ENCODE measurements at places on chromosomes 12 and 14.

GRCh38 chr12:114776731-114777442 is 92.9 kb upstream of the TBX3 start:
- no peak overlapping the region for H3K27ac ChIP-seq
- H3K36me3 ChIP-seq = no peaks in the 10 kb centered on the region
- no peak for DNase-seq
- no peaks in the 10 kb centered on the region for H3K4me1 ChIP-seq

DNA sequence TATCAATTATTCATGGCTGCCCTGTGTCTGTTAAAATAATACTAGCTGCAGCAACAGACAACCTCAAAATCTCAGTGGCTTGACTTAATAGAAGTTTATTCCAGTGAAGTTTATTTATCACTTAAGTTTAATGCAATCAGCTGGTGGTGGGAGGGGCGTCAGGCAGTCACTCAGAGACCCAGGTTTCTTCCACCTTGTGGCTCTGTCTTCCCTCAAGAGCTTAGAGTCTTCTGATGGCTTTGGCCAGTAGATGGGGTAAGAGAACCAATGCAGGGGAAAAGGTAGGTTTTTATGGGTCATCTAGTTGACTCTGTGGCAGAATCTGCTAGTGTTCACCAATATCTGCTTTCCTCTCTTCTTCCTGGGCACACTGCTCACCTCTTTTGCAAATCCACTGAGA is 668.9 kb downstream of the AACS start:
- no peaks in the 10 kb centered on the region for H3K27me3 ChIP-seq
- H3K27ac ChIP-seq = no peak overlapping the region
- H3K36me3 ChIP-seq = no peaks in the 10 kb centered on the region
- no peaks in the 10 kb centered on the region for H3K4me1 ChIP-seq

DNA sequence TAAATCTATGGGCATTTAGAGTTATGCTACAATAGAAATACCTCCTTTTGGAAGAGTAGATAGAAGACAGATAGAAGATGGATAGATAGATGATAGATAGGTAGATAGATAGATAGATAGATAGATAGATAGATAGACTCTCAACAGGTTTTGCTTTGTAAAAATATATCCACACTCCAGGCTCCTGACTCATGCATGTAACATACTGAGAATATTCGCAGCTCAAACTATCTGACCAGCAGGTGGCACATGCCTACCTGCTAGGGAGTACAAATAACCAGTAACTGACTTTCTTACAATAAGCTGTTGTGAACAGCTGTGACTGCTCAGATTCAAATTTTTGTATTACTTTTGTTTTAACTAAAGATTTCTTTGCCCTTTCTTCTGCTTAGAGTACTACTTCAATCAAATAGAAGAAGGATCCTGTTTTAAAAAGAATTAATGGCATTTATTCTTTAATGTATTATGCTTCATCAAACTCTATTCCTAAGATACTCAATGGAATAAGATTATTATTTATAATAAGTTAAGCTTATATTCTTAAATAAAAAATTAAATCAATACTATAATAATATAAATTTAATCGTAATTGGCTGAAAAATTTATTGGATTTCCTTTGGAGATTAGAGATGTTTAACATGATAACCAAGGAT is 15.8 kb upstream of the CPNE8 start:
- no peaks in the 10 kb centered on the region for H3K4me1 ChIP-seq
- peak; percentile 72 for DNase-seq
- no peak overlapping the region for H3K27ac ChIP-seq

- H3K36me3 ChIP-seq = no peaks in the 10 kb centered on the region
- H3K27me3 ChIP-seq = no peaks in the 10 kb centered on the region
- H3K4me3 ChIP-seq = no peak overlapping the region
- no peaks in the 10 kb centered on the region for H3K4me1 ChIP-seq
These were observed 286.8 kb downstream of the LRIG3 start for GRCh38 chr12:58633479-58633878.

DNA sequence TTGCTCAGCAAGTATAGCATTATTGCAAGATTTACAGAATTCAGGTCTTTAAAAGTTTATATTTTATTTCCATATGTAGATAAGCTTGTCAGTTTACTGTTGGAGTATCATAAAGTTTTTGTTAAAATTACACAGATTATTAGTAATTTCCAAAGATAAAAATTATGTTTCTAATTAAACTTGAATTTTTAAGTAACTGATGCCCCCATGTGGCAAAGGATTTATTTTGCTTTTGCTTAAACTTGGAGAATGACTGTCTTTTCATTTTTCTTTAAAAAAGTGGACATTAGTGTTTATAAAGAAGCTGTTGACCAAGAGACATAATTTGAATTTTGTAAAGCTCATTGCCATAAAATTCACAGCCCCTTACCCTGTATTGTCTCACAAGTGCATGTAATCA is 45.8 kb downstream of the ETNK1 start:
- no peak overlapping the region for H3K27ac ChIP-seq
- H3K4me1 ChIP-seq = no peaks in the 10 kb centered on the region
- no peak for DNase-seq
- peaks cover 8% of the 10 kb centered on the region for H3K36me3 ChIP-seq
- no peaks in the 10 kb centered on the region for H3K27me3 ChIP-seq
- no peak overlapping the region for H3K4me3 ChIP-seq

DNA sequence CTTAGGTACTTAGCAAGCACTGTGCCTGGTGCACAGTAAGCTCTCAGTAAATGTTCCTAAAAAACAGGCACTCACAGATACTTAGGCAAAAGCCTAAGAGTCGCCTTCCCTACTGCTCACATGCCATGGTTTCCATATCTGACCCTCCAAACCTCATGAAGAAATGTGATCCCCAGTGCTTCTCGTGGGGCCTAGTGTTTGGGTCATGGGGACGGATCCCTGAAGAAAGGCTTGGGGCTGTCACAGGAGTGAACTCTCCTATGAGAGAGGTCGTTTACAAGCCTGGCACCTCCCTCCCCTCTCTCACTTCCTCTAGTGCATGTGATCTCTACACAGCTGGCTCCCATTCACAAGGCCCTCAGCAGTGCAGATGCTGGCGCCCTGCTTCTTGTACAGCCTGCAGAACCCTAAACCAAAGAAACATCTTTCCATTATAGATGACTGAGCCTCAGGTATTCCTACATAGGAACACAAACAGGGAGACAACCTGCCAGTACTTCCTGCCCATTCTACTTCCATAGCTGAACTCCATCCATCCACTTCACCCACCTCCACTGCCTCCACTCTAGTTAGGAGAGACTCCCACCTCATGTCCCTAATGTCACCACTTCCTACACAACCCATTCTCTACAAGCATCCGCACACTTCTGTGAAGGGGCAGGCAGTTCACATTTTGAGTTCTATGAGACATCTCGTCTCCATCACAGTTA is 2.9 kb downstream of the SLC15A4 start:
- DNase-seq = no peak
- no peak overlapping the region for H3K4me3 ChIP-seq
- H3K36me3 ChIP-seq = no peaks in the 10 kb centered on the region
- no peak overlapping the region for H3K27ac ChIP-seq

Measured in neural progenitor cell (in vitro differentiated cells).